ELR (cell line): ENCODE measurements at places on chromosomes 4 and X.

DNA sequence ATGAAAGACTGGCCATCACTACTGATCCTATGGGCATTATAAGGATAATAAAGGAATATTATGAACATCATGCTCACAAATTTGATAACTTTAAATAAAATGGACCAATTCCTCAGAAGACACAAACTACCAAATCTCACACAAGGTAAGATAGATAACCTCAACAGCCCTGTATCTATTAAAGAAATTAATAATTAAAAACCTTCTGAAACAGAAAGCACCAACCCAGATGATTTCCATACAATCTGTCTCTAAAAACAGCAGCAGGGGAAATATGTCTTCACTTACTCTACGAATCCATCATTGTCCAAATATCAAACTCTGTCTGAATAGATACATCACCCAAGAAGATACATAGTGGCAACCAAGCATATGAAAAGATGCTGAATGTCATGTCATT is 55.2 kb downstream of the LCORL start:
- DNase-seq: no peak

- no peak for DNase-seq
Measured at GRCh38 chrX:52355108-52355507, 13.7 kb upstream of the XAGE2 start.

DNA sequence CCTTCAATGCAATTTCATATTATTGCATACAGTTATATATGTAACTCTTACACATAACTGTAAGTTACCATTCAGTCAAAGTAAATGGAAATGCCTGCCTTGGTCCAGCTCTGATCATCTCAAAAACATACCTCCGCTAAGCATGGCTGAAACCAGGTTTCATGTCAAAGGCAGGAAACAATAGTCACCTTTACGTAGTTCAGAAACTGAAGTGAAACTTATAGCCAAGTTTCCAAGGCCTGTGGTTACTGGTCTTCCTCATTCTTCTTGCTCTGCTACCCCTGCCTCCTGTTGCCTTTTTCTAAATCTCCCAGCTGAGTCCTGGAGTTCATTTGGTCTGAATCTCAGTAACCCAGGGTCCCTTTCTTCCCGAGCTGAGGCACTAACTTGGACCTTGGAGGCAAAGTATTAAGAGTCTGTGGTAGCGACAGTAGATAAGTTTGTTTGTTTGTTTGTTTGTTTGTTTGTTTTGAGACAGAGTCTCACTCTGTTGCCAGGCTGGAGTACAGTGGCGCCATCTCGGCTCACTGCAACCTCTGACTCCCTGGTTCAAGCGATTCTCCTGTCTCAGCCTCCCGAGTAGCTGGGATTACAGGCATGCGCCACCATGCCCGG is 30.8 kb downstream of the DAPP1 start:
- no peak for DNase-seq

DNA sequence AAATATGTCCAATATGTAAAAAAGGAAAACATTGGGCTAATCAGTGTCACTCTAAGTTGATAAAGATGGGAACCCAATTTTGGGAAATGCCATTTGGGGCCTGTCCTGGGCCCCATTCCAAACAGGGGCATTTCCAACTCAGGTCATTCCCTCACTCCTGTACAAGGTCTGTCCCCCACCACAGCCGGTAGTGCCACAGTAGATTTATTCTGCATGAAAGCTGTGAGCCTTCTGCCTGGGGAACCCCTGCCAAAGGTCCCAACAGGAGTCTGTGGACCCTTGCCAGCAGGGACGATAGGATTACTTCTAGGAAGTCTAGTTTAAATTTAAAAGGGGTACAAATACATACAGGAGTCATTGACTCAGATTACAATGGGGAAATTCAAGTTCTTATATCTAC is 317.6 kb upstream of the GNPDA2 start:
- no peak for DNase-seq

DNA sequence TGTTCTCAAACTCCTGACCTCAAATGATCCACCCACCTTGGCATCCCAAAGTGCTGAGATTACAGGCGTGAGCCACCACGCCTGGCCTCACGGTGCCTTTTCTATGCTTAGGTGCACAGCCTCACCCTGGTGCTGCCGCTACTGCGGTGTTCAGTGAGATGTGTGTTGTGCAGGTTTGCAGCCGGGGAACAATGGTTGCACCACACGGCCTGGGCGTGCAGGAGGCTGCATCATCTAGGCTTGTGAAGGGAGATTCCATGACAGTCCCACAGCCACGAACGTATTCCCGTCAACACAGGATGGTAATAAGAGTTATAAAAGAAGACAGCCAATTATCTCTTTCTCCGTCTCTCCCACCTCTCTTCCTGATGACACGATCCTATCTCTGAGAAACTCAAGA is 22.0 kb downstream of the CPLX1 start:
- DNase-seq: no peak

- DNase-seq: no peak
Measured at GRCh38 chr4:99144070-99144469, at the start of gene ADH4. ADH4 (minus strand) TSS chr4:99144297; CDS start chr4:99144222, 75 bp downstream.

DNA sequence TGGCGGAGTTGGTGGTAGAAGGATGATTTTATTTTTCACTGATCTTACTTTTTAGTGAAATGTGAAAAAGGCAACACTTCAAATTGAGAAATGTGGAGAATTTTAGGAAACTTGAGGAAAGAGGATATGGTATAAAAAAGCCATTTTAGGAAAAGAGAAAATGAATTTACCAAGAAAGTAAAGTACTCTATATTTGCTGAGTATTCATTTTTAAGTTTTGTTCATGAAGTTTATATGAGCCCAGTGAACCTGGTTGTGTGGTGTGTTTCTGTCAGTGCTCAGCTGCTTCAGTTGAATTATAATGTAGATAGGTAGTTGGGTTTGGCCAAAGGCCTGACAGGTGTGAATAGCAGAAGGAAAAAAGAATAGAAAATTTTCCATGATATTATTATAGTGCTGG is 345.5 kb upstream of the FSTL5 start:
- DNase-seq: no peak

DNA sequence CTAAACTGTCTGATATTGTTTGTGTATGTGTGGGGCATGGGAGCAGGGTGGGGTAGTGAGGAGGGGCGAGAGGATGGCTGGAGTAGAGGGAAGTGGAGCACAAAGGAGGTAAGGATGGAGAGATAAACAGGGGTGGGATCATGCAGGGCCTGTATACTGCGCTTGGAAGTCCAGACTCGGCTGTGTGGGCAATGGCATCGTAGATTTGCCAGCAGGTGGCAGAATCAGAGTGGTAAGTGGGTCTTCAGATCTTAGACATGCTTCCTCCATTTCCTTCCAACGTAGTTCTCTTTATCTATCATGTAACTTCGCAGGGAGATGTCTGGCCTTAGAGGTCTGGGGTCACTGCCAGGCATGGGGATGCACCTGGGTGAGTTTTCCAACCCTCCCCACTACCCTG is 155.5 kb downstream of the PDGFRA start:
- DNase-seq: peak; percentile 37

- no peak for DNase-seq
Measured at GRCh38 chr4:170122252-170122651, 32.5 kb upstream of the AADAT start.

DNA sequence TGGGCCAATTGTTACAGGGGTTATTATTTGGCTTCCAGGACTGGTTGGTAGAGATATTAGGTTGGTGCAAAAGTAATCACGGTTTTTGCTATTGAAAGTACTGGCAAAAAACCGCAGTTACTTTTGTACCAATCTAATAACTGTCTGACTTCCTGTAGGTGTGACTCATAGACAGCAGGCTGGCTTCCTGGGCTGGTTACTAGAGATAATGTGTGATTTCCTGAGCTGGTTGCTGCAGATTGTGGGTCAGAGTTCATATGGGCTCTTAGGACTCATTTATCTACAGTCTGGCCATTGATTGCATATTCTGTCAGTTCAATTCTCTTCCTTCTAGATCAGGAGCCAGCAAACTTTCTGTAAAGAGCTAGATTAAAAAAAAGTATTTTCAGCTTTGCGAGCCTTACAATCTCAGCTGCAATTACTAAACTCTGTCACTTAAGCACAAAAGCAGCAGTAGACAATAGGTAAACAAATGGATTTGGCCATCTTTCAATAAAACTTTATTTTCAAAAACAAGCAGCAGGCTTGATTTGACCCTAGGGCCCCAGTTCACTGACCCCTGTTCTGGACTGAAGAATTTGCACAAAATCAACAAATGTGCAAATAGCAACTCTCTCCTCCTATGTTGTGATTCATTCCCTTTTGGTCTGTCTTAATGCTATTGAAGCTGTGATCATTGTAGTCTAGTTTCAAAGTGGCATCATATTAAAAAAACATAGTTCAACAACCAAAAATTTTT is 50.8 kb upstream of the BOD1L1 start:
- peak; percentile 5 for DNase-seq

DNA sequence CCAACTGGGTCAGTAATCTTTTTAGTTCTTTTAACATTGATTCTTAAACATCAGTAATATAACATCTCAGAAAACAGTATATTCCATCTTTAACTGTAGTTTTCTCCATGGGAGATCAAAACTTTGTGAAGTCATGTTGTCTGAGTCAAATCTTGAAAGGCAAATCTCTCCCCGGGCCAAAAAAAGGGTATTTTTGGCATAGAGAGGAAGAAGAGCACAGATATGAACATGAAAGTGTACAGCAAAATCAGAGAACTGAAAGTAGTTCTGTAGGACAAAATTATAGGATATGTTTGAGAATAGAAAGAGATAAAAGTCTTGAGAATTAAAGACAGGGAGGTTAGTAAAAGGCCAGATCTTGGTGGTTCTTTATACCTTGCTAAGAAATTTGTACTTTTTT is 176.4 kb upstream of the GYPA start:
- DNase-seq: no peak

- DNase-seq: peak; percentile 64
Measured at GRCh38 chr4:175369087-175369486, 443.0 kb downstream of the GPM6A start.

DNA sequence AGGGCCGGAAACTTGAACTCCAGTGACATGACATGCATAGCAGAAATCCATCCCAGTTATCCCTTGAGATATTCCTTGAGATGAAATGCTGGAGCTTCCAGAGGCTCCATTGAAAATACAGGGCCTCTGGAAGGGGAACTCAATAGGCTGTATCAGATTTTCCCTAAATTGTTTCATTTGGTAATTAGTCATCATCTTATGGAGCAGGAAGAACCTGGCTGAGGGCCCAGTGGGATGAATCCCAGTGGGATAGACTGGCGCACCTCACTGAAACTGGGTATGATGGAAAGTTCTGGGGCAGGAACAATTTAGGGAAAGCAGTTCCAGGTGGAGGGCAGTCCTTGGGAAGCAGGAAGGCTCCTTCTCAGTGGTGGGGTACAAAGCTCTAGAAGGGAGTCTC is 307.8 kb upstream of the DIPK2B start:
- peak; percentile 53 for DNase-seq

DNA sequence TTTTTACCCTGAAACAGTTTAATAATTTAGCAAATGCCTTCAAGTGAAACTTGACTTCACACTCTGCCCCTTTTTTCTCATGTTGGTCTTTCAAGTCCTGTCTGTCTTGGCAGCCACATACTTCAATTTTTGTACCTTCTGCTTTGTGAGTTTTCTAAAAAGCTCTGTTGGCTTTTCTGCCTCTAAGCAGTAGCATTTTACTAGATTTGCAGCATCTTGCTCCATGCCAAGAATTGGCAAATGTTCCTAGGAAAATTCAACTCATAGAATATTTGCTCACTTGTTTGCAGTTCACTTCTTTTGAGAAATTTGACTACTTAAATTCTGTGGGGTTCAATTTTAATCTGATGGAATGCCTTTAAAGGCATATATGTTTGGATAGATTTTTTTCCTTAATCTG is 59.2 kb downstream of the FAM47A start:
- DNase-seq: no peak

DNA sequence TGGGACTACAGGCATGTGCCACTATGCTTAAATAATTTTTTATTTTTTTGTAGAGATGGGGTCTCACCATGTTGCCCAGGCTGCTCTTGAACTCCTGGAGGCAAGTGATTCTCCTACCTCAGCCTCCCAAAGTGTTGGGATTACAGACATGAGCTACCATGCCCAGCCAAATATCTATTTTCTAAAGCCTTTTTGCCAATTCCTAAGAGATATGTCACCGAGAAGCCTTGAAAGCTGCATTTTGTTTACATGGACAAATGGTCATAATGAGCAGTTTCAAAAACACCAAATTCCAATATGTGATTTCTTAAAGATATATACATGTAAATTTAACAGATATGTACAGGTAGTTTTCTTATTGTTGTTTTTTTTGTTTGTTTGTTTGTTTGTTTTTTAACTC is 33.0 kb upstream of the PGRMC2 start:
- DNase-seq: peak; percentile 50
